ENCODE measurements at places on chromosomes 7 and 10. TPM values are rescaled to one million over a fixed set of nuclear protein-coding genes. Genes with fewer than 3 reads are reported as not detected.

Gene SUN1
- 157 TPM for total RNA-seq

Gene ARPC1A
- 159 TPM for total RNA-seq

Gene AS3MT
- total RNA-seq = 8.6 TPM

Gene IKZF1
- total RNA-seq = 3.5 TPM

Gene NKX2-3
- not detected for total RNA-seq

Gene GPR146
- 21.9 TPM for total RNA-seq

Gene SP8
- total RNA-seq = not detected

Gene GRM3
- not detected for total RNA-seq

Gene STRA8
- not detected for total RNA-seq

Gene FOXI2
- total RNA-seq = 0.14 TPM

Gene ACTL6B
- total RNA-seq = not detected

Gene AKR1C4
- not detected for total RNA-seq

Gene DPCD
- total RNA-seq = 23.2 TPM

Gene AOC1
- total RNA-seq = not detected

Gene HDAC9
- 52.9 TPM for total RNA-seq

Gene SEC31B
- total RNA-seq = 9.6 TPM

- DNase-seq = no peak
These were observed 102.5 kb upstream of the SAMD8 start for GRCh38 chr10:75008952-75009351.

GRCh38 chr7:117164620-117165019 is 158.2 kb downstream of the WNT2 start:
- no peak for DNase-seq

- no peak for DNase-seq
These were observed 12.5 kb downstream of the ZNF365 start for GRCh38 chr10:62386356-62387320.

GRCh38 chr10:44316187-44316921 is 68.5 kb downstream of the CXCL12 start:
- DNase-seq = no peak

- DNase-seq = no peak
These were observed 78.4 kb downstream of the NRG3 start for GRCh38 chr10:81953420-81953819.

GRCh38 chr10:118912961-118913600 is 116.4 kb upstream of the NANOS1 start:
- DNase-seq = no peak

DNA sequence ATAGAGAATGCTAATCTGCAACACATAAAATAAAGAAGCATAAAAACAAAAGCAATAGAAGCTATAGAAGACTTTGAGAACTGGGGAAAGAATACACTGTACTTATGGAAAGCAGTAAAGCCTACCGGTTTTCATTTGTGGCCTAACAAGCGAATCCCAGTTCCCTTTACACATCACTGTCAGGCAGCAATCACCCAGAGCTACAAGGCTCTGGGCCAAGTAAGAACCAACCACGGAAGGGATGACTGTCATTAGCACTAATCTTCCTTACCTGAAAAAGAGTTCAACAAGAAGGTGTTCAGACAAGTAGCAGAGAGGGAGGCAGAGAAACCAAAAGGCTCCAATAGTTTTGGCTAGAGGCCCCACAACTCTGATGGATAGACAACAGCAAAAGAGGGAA is 15.0 kb downstream of the CCDC6 start:
- no peak for DNase-seq

DNA sequence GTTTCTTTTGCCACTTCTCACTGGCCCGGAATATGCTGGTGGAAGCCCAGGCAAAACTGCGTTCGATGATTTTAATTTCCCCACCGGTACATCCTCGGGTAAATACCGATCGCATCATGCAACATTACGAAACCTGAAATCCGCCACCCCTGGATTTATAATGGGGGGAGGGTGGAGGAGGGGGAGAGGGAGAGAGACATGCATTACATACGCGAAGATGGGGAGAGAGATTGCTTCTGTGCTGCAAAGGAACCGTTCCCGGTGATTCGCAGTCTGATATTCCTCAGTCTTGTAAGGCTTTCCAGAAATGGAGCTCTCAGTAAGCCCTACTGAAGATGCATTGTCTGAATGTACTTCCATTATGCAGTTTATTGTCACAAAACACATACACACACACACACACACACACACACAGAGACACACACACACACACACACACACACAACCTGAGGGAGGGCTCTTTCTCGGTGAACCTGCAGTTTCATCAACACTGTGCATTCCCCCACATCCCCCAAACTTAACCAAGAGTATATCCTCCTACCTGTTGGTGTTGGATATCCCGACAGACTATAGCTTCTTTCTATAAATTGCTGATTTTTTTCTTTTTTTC is 741 bp downstream of the GPR85 start:
- DNase-seq = no peak

DNA sequence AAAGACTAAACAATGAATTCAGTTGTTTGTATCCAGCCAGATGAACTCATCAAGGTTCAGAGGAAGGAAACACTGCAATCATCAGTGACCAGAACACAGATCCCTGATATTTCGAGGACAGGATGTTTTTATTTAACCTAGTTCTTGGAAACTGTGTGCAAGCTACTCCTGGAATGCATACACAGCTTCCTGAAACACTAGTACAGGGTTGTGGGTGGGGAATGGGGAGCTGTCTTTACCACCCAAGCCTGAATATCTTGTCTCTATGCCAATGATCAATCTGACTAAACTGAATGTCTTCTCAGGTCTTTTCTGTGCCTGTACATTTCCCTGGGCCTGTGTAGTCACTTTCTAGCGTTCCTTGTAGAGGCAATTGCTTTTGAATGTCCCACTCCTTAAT is 374.6 kb downstream of the CALN1 start:
- no peak for DNase-seq

DNA sequence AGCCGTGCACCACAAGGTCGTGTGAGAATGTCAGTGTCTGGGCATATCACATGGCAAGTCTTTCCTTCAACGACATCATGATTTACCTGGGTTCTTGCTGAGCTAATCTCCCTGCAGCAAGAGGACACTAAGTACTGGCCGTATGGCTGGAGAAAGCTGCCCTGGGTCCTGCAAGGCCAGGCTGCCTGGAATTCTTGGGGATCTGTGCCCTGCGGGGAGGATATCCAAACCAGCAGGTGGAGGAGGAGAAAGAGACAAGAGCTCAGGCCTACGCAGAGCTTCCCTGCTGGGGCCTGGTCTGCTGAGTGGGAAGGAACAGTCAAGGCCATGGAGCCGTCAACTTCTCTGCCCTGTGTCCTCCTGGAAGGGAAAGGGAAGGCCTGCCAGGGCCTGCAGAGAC is 552.6 kb downstream of the LRMDA start:
- no peak for DNase-seq

DNA sequence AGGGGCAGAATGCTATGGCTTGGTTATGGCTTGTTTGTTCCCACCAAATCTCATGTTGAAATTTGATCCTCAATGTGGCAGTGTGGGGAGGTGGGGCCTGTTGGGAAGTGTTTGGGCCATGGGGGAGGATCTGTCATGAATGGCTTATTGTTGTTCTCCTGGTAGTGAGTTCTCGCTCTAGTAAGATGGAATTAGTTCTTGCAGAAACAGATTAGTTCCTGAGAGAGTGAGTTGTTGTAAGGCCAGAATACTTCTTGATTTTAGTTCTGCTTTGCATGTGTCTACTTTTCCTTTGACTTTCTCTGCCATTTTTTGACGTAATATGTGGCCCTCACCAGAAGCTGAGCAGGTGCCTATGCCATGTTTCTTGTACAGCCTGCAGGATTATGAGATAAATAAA is 188.2 kb downstream of the KIF20B start:
- DNase-seq = no peak

GRCh38 chr7:152419473-152420429 is 16.1 kb downstream of the KMT2C start:
- no peak for DNase-seq

DNA sequence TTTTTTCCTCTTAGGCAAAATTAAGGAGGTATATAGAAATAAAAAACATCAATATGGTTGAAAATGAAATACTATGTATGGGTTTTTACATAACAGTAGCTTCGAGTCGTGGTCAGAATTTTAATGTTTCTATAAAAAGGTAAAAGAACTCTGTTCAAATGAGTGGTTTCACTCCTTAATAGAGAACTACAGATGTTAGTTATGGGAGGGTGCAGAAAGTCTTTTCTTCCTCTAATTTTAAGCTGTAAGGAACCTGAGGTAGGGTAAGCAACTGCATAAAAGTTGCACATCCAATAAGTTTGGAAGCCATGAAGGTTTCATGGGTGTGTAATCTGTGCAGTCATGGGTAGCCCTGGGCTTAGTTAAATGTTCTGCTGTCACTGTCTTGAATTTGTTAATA is 141.3 kb downstream of the SUGCT start:
- no peak for DNase-seq

- no peak for DNase-seq
These were observed 64.2 kb upstream of the DDC start for GRCh38 chr7:50629238-50629901.

- no peak for DNase-seq
These were observed 45.6 kb upstream of the CFAP46 start for GRCh38 chr10:132987671-132988571.

GRCh38 chr10:101826852-101827434 is 8.7 kb upstream of the OGA start:
- DNase-seq = no peak

GRCh38 chr7:116560021-116560970 is 35.5 kb downstream of the CAV1 start:
- DNase-seq = no peak

- no peak for DNase-seq
These were observed 123.1 kb downstream of the NRBF2 start for GRCh38 chr10:63256009-63256773.

- no peak for DNase-seq
These were observed 18.7 kb downstream of the C10orf105 start for GRCh38 chr10:71700731-71701368.

DNA sequence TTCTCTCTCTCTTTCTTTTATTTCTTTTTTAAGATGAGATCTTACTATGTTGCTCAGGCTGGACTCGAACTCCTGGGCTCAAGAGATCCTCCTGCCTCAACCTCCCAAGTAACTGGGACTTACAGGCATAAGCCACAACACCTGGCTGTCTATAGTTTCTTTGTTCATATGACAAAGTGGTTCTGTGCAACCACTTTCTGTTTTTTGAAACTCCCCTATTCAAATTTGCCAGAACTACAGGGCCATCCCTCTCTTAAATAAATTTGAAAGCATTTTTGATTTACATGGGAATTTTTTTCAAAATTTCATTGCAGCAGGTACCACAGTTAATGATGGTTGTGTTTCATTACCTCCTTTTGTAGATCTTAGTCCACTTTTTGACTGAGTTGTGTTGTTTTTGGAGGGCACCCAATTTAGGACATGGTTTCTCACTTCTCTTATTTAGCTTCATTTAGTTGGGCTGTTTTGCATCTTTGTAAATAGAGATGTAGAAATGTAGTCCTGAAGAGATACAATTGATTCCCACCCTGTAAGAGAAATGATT is 119.2 kb downstream of the LRRC4 start:
- no peak for DNase-seq

DNA sequence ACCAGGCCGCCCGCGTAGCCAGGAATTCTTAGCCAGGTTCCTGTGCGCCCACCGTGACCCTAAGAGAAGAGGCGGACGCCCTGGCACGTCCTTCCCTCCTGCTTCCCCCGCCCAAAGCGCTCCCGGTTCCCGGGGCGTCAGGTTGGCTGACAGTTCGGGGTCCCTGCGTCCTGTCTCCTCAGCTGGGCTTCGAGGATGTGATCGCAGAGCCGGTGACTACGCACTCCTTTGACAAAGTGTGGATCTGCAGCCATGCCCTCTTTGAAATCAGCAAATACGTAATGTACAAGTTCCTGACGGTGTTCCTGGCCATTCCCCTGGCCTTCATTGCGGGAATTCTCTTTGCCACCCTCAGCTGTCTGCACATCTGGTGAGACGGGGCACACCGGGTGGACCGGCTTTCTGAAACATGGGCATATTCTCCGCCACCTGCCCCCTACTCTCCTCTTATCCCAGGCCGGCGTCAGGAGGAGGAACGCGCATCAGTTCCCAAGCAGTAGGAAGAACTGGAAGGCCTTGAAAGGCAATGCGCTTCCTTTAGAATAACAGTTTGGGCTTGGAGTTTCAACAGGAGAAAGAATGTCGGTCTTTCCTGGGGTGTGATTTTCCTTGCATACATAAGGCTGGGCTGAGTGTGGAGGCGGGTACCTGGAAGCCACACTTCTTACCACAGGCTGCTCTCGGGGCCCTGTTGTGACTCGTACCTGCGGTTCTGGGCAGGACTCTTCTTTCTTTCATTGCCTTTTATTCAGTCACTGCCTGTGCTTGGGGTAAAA is 728 bp downstream of the CAV2 start:
- peak; percentile 48 for DNase-seq

- no peak for DNase-seq
These were observed 728.5 kb downstream of the TNS3 start for GRCh38 chr7:46853451-46853850.

GRCh38 chr7:133016604-133017003 is 65.3 kb downstream of the CHCHD3 start:
- no peak for DNase-seq

DNA sequence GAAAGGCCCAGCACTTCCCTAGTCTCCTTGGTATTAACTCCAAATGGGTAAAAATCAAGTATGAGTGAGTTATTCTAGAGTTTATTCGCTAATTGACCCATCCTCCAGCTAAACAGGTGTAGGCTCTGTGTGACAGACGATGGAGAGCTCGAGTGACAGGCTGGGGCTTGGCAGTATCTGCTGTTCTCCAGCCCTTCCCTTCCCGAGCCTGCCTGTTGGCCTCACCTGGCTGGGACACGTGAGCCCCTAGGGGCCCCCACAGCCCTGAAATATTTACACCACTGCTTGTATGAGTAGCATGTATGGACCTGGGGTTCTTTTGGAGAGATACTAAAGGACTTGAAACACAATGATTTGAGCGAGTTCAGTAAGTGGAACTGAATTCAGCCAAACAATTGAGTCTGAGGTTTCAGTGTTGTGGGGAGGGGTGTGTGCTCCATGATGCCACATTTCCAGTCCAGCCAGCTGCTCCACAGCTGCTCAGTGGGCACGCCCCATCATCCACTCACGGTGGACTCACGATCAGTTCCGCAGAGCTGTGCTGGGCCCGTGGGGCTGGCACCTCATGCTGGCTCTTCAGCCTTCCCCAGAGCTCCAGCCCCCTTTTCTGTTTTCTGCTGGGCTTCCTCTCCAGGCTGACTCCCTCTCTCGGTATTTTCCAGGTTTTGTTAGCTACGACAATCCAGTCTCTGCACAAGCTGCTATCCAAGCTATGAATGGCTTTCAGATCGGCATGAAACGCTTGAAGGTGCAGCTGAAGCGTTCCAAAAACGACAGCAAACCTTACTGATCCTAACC is 283.0 kb downstream of the USP6NL start:
- DNase-seq = no peak

GRCh38 chr10:85459906-85460305 is 906.7 kb downstream of the GRID1 start:
- no peak for DNase-seq

DNA sequence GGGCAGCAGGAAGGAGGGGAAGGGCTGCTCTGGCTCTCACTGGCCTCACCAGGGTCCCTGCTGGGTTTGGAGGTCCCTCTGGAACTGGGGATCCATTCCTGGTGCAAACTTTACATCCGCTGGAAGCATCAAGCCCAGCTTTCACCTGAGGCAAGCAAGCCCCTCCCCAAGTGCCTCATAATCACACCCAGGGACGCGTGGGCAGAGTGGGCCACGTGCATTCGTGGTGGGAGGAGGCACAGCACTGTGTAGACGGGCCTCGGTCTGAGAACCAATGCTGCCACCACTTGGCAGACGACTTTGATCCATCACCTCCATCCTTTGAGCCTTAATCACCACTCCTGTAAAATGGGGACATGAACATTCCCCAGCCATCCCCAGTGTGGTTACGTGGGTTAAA is 74.1 kb downstream of the VWA2 start:
- no peak for DNase-seq

- no peak for DNase-seq
These were observed 344.2 kb upstream of the POM121L12 start for GRCh38 chr7:52691257-52691656.

Measured in heart left ventricle (tissue), 16 donors.